GM12878 (cell line): ENCODE measurements at places on chromosomes 5 and 9. TPM values are rescaled to one million over a fixed set of nuclear protein-coding genes. Genes with fewer than 3 reads are reported as not detected.

- H3K4me3 ChIP-seq: no peak overlapping the region
- no peaks in the 10 kb centered on the region for H3K27me3 ChIP-seq
- H3K36me3 ChIP-seq: peaks cover 8% of the 10 kb centered on the region
- DNase-seq: no peak
- H3K4me1 ChIP-seq: no peaks in the 10 kb centered on the region
- H3K27ac ChIP-seq: no peak overlapping the region
These were observed 93.4 kb downstream of the SIL1 start for GRCh38 chr5:139104577-139105276.

- DNase-seq: no peak
- no peaks in the 10 kb centered on the region for H3K36me3 ChIP-seq
- no peak overlapping the region for H3K4me3 ChIP-seq
- H3K4me1 ChIP-seq: no peaks in the 10 kb centered on the region
- H3K27ac ChIP-seq: no peak overlapping the region
- no peaks in the 10 kb centered on the region for H3K27me3 ChIP-seq
These were observed 37.9 kb upstream of the PIK3R1 start for GRCh38 chr5:68177676-68178075.

- no peaks in the 10 kb centered on the region for H3K27me3 ChIP-seq
- H3K4me1 ChIP-seq: no peaks in the 10 kb centered on the region
- no peak overlapping the region for H3K27ac ChIP-seq
- DNase-seq: no peak
- H3K36me3 ChIP-seq: no peaks in the 10 kb centered on the region
These were observed 367.4 kb upstream of the SMARCA2 start for GRCh38 chr9:1647776-1648175.

- H3K36me3 ChIP-seq: no peaks in the 10 kb centered on the region
- H3K27me3 ChIP-seq: no peaks in the 10 kb centered on the region
- no peak overlapping the region for H3K27ac ChIP-seq
- DNase-seq: no peak
- H3K4me1 ChIP-seq: no peaks in the 10 kb centered on the region
These were observed 104.6 kb upstream of the GPBP1 start for GRCh38 chr5:57069115-57069835.

GRCh38 chr5:38590838-38591522, 34.5 kb upstream of the LIFR start:
- no peaks in the 10 kb centered on the region for H3K4me1 ChIP-seq
- H3K27ac ChIP-seq: no peak overlapping the region
- no peaks in the 10 kb centered on the region for H3K27me3 ChIP-seq
- DNase-seq: no peak

- H3K4me3 ChIP-seq: no peak overlapping the region
- no peak overlapping the region for H3K27ac ChIP-seq
- no peaks in the 10 kb centered on the region; the same call in 1 of the 2 replicates for H3K36me3 ChIP-seq
- H3K4me1 ChIP-seq: no peaks in the 10 kb centered on the region
- H3K27me3 ChIP-seq: no peaks in the 10 kb centered on the region
These were observed 88.1 kb downstream of the OTULIN start for GRCh38 chr5:14752497-14753071.

DNA sequence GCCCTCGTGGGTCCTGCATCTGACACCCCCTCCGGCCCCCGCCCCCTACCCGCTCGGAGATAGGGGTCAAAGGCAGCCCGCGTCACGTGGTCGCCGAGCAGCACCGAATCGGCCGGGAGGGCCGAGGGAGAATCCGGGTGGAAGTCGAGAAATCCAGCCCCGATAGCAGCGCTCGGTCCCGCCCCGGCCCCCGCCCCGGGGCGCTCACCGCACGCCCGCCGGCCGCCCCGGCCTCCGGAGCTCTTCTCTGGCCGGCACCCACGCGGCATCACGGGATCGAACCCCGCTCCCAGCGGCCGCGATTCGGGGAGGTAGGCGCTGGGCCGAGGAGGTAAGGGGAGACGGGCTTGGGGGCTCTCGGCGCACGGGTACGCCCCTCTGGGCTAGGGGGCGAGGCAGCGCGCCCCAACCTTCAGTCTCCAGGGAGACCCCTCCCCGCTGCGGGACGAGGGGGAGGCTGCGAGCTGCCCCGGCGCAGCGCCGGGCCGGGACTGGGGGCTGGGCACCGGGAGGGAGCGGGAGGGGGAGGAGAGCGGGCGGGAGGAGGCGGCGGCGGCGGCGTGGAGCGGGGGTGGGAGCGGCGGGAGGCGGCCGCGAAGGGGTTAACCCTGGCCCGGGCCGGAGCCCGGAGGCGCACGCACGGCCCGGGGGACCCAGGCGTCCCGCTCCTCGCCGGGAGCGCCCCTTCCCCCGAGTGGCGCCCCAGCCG, 22.1 kb upstream of the NDST1 start:
- peak overlapping the region; percentile 88 for H3K4me3 ChIP-seq
- H3K36me3 ChIP-seq: no peaks in the 10 kb centered on the region
- no peaks in the 10 kb centered on the region for H3K27me3 ChIP-seq
- peaks cover 39% of the 10 kb centered on the region for H3K4me1 ChIP-seq
- H3K27ac ChIP-seq: peak overlapping the region; percentile 72
- DNase-seq: no peak

DNA sequence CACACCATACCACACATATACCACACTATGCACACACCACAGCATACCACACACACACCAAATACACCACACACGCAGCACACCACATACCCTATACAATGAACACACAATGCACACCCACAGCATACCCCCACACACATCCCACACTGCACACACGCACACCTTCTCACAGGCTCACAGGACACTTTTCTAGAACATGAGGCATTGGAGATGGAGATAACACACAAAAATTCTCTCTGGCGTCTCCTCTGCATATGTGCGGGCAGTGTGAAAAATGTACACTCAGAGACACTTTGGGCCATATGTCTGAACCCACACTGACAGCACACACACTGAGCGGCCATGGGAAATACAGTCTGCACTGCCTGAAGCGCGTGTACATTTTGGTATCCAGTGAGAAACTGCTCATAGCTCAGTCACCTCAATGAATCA, 278.1 kb downstream of the GADD45G start:
- no peaks in the 10 kb centered on the region for H3K4me1 ChIP-seq
- H3K4me3 ChIP-seq: no peak overlapping the region
- no peaks in the 10 kb centered on the region for H3K36me3 ChIP-seq

GRCh38 chr9:86700629-86701028, 246.7 kb downstream of the GAS1 start:
- H3K4me1 ChIP-seq: no peaks in the 10 kb centered on the region
- H3K27me3 ChIP-seq: no peaks in the 10 kb centered on the region
- no peak overlapping the region for H3K4me3 ChIP-seq
- no peak overlapping the region for H3K27ac ChIP-seq
- no peaks in the 10 kb centered on the region for H3K36me3 ChIP-seq

DNA sequence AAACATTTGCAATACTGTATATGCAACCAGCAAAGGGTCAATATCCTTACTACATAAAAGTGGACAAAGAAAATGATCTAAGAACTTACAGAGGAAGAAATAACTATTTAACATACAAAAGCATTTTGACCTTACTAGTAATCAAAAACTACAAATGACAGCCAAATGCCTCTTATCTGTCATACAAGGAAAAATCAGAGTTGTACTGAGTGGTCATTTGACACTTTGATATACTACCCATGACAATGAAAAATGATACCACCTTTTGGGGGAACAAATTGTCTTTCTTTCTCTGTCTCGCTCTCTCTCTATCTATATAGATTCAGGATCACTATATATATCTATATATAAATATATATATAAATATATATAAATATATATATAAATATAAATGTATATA, 50.4 kb upstream of the ZSWIM6 start:
- no peak overlapping the region for H3K27ac ChIP-seq
- H3K4me3 ChIP-seq: no peak overlapping the region
- no peaks in the 10 kb centered on the region for H3K27me3 ChIP-seq
- no peak for DNase-seq
- H3K4me1 ChIP-seq: peaks cover 5% of the 10 kb centered on the region; the same call in 1 of the 2 replicates

The KIAA0825 gene
- total RNA-seq: 1.2 and 1.3 TPM in 2 replicates

The NEURL1B gene
- total RNA-seq: 0.16 and 0.26 TPM in 2 replicates

The IGFBPL1 gene
- total RNA-seq: not detected in 2 replicates
